ENCODE measurements at places on chromosomes 1 and 21.
A peak's percentile ranks its signal among the peaks of the same experiment; 100 is the strongest.

GRCh38 chr21:37338671-37339551 is 27.7 kb upstream of the DYRK1A start:
- no peak for DNase-seq

GRCh38 chr1:80143361-80143760 is 1136.8 kb upstream of the ADGRL4 start:
- no peak for DNase-seq

GRCh38 chr1:4176841-4177240 is 276.8 kb upstream of the C1orf174 start:
- DNase-seq = peak; percentile 42

DNA sequence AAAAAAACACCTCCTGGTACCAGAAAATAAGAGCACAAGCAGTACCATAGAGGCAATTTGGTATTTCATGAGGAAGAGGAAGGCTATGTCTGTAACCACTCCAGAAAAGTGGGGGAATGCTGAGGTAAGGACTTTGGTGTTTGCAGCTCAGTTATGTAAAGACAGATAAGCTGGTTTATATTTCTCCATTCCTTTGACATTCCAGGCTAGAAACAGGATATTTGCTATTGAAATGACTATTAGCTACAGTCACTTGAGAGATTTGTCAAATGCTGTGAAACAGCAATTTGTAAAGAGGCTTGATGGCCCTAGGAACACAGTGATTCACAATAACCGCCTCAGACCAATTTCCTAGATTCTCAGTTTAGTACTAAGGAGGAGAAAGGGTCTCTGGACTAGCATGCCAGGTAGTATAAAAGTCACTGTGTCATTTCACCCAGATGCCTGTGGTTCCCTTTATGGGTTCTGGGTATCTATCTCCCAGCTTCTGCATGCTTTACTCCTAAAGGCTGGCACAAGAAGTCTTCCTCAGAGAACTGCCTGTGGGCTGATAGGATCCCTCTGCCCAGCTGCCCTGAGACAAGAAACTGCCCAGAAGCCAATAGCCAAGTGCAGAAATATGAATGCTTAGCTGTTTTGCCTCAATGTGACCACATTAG is 80.5 kb downstream of the VCAM1 start:
- no peak for DNase-seq

DNA sequence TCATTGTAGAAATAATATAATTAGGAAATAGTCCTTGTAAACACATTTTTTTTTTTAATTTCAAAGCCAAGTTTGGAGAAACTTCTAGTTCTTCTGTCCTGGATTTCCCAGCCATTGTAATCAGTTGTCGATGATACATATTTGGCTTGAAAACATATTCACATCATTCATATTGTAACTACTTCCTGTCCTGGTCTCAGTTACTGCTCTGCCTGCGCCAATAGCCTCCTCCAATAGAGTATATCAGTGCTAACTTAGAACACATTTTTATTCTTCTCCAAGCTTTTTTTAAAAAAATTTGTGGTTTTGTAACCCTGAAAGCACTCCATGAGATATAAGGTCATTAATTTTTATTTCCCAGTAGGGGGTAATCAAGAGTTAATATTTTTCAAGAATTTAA is 46.1 kb upstream of the FMO2 start:
- no peak for DNase-seq

Data from activated CD8-positive, alpha-beta memory T cell treated with anti-CD3 and anti-CD28 coated beads for 24 hours (primary cell).